Sigmoid colon (tissue), 7 donors: ENCODE measurements at places on chromosomes 3 and 15. TPM values are rescaled to one million over a fixed set of nuclear protein-coding genes. Genes with fewer than 3 reads are reported as not detected.

WDR93 gene
- total RNA-seq, result not detected

KCNMB3 gene
- total RNA-seq, result 5.8 TPM

EFCAB12 gene
- not detected for total RNA-seq

SCN11A gene
- total RNA-seq, result 3.0 TPM

- H3K27ac ChIP-seq, result no peak overlapping the region
- DNase-seq, result no peak
- no peaks in the 10 kb centered on the region for H3K4me1 ChIP-seq
- no peaks in the 10 kb centered on the region for H3K36me3 ChIP-seq
- H3K27me3 ChIP-seq, result no peaks in the 10 kb centered on the region
Measured at GRCh38 chr15:88975891-88976290, 62.7 kb upstream of the MFGE8 start.

DNA sequence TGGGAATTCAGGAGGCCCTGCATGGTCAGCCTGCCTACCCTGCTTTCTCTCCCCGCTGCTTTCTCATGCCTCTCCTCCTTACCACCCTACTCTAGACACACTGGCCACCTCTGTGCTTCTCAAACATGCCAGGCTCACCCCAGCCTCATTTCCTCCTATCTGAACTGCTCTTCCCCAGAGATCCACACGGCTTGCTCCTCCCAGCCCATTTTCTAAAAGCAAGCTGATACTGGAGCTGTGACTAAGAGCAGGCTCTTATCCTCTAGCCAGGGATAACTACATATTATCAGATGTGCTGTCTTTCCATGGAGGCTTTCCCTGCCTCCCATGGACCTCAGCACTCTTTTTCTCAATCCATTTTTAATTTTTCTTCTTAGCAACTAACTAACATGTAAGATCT is 85.9 kb downstream of the BOC start:
- H3K27ac ChIP-seq, result no peak overlapping the region
- H3K36me3 ChIP-seq, result no peaks in the 10 kb centered on the region
- H3K27me3 ChIP-seq, result no peaks in the 10 kb centered on the region
- no peak overlapping the region for H3K4me3 ChIP-seq
- no peak for DNase-seq
- peaks cover 5% of the 10 kb centered on the region for H3K4me1 ChIP-seq

DNA sequence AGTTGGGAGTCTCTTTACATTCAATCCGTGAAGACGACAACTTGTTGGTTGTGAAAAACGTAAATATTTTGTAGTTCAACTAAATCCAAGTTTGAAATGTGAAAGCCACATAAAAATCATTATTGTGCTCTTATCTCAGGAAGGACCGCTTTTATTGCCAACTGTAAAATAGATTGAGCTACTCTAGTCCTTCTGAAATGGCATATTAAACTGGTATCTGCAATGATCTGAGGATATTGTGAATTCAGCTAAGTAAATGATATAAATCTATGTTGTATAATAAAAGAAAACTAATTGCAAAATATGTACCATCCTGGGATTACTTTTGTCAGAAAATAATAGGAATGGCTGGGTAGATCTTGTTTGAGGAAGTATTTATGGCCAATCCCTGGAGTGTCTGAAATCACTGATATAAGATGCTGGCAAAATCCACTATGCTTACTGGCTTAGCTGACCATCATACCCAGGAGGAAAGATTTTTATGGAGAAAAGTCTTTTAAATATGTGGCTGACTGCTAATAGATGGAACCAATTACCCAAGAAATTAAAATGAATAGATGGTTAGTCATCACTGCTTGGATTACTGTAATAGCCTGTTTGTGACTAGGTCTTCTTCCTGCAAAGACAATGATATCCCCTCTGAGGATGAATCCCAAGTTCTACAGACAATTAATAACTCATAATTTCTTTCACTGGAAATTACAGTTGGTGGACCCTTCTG is 191.8 kb downstream of the SEMA6D start:
- DNase-seq, result no peak
- no peaks in the 10 kb centered on the region for H3K4me1 ChIP-seq
- H3K36me3 ChIP-seq, result no peaks in the 10 kb centered on the region
- H3K27ac ChIP-seq, result no peak overlapping the region
- H3K27me3 ChIP-seq, result no peaks in the 10 kb centered on the region

- no peaks in the 10 kb centered on the region for H3K27me3 ChIP-seq
- H3K27ac ChIP-seq, result no peak overlapping the region
- no peaks in the 10 kb centered on the region for H3K36me3 ChIP-seq
- no peak for DNase-seq
- H3K4me1 ChIP-seq, result peaks cover 30% of the 10 kb centered on the region
Measured at GRCh38 chr15:84988909-84989644, 7.4 kb downstream of the PDE8A start.

- H3K27me3 ChIP-seq, result no peaks in the 10 kb centered on the region
- no peak overlapping the region for H3K27ac ChIP-seq
- H3K4me1 ChIP-seq, result no peaks in the 10 kb centered on the region
- H3K36me3 ChIP-seq, result no peaks in the 10 kb centered on the region
- DNase-seq, result no peak
- H3K4me3 ChIP-seq, result no peak overlapping the region
Measured at GRCh38 chr3:155326901-155327300, 33.4 kb upstream of the STRIT1 start.

DNA sequence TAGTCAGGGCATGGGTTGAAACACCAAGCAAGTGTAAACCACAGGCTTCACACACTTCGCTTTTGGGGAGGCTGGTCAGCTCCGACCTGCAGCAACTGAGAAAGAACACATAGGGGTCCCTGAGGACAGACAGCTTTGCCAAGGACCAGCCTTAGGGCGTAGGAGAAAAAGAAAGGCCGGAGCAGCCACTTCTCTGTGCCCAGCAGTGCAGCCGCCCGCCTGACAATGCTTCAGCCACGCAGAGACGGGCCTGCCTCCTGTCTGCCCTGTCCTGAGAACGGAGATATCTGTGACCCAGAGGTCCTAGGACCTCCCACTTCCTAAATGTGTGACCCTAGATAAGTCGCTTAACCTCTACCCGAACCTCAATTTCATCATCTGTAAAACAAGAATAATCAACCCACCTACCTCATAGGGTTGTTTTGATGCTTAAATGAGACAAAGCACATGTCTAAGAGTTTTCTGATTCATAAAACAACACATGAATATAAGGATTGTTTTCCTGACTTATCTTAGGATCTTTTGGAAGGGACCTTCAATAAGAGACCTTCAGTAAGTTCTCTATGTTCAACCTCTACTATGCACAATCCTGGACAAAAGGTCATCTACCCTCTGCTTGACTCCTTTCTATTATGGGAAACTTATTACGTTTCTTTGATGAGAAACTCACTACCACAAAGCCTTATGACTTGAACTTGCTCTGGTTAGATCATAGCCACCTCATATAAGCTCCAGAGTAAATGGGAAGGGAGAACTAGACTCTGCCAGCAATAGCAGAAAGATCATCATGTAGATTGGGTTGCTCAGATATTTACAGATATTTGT is 32.9 kb upstream of the RFTN1 start:
- H3K4me1 ChIP-seq, result peaks cover 5% of the 10 kb centered on the region
- H3K27me3 ChIP-seq, result no peaks in the 10 kb centered on the region
- no peak overlapping the region for H3K27ac ChIP-seq
- H3K36me3 ChIP-seq, result no peaks in the 10 kb centered on the region
- H3K4me3 ChIP-seq, result no peak overlapping the region

GRCh38 chr3:124207873-124208485 is 216.1 kb upstream of the ROPN1 start:
- H3K36me3 ChIP-seq, result no peaks in the 10 kb centered on the region
- DNase-seq, result no peak
- H3K27me3 ChIP-seq, result no peaks in the 10 kb centered on the region
- H3K4me3 ChIP-seq, result no peak overlapping the region
- H3K27ac ChIP-seq, result no peak overlapping the region
- no peaks in the 10 kb centered on the region for H3K4me1 ChIP-seq

- peaks cover 30% of the 10 kb centered on the region for H3K4me1 ChIP-seq
- H3K36me3 ChIP-seq, result no peaks in the 10 kb centered on the region
Measured at GRCh38 chr3:42668793-42669217, 15.3 kb downstream of the ZBTB47 start.
